ENCODE measurements at places on chromosomes 11 and 22.

GRCh38 chr11:3046641-3047040, 10.6 kb downstream of the CARS1 start:
- DNase-seq: no peak

DNA sequence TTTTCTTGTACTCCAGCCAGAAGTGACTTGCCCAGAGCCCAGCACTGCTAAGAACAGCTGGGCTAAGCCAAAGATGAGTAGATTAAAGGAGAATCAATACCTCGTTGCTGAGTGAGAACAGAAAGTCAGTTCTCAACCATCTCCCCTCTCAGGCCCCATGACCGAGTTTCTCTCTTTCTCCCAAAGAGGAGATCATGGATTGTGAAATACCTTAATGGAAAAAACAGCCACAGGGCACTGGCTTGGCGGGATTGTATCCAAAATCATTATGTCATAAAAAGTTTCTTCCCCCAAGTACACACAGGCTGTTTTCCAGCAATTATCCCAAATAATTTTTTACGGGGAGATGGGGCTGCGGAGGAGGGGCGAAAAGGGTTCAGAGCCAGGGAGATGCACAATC, 111.8 kb upstream of the TMEM45B start:
- DNase-seq: no peak

- no peak for DNase-seq
Measured at GRCh38 chr11:35927682-35928081, 16.2 kb upstream of the LDLRAD3 start.

GRCh38 chr11:21456186-21456585, 736.7 kb upstream of the ANO5 start:
- no peak for DNase-seq

DNA sequence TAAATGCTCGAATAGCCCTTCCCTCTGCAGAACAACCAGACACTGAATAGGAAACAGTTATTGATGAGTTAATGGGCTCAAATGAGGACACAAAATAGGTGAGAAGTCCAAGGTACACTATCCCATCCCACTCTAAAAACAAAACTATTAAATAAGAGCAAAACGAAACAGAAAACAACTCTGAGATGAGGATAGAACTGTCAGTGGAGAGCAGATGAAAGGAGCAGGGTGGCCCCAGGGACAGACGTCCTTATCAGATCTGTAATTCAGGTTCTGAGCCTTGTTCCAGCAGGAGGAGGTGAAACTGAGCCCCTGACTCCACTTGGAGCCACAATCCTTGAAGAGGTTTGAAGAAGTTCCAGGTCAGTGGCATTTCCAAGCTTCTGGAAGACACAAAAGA, 8.5 kb upstream of the SNX19 start:
- DNase-seq: no peak

GRCh38 chr11:78254268-78254667, 65.5 kb downstream of the USP35 start:
- no peak for DNase-seq

DNA sequence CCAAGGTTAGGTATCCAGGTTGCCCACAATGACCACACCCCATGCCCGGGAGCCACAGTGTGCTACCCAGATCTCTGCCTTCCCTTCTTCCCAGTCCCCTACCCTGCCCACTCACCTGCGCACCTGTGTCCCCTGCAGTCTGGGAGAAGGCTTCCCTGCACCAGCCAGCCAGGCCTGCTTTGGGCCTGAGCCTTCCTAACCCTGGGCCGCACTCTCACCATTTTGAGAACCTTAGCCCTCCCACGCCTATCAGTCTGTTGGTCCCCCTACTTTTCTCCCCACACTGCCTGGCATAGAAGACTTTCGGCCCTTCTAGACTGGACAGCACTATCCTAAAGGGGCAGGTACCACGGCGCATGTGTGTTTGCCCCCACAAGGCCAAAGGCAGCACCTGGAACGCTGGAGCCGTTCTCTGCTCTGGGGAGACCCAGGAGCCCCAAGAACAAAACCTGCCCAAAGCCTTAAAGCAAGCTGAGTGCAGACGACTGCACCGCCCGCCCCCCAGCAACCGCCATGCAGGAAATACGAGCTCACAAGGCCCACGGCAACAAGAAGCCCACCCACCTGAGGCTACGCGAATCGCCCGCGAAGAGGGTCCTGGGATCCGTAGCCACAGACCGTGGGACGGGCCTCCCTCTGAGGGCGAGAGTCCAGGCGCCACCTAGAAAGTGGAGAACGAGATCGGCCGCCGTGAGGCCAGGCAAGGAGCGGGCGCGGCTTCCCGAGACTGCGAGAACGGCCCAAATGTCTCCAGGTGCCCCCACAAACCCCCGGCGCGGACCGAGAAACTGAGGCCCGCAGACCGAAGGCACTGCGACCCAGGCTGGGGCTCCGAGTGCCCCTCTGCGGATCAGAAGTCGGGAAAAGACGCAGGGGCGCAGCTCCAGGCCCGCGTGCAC, 546 bp downstream of the GNB1L start:
- DNase-seq: peak; percentile 42

- peak; percentile 55 for DNase-seq
Measured at GRCh38 chr11:41254966-41255365, 204.5 kb downstream of the LRRC4C start.

GRCh38 chr11:30172883-30173311, 57.9 kb upstream of the FSHB start:
- DNase-seq: no peak

DNA sequence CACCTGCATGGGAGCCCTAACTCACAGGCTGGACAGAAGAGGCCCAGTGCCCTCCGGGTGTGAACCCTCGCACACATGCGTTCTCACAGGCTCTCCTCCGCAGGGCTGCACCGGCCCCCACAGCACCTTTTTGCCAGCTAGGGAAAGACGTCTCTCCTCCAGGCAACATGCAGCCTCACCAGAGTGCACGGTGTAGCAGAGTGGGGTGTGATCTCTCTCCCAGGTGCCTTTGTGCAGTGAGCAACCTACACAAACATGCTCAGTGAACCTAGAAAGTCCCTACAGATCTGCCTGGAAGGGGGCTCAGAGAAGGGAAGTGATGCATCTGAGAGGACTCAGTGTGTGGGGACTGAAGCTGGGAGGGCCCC, 3.7 kb upstream of the CARNS1 start:
- DNase-seq: no peak

- no peak for DNase-seq
Measured at GRCh38 chr11:28966951-28967350, 858.8 kb downstream of the METTL15 start.

- DNase-seq: no peak
Measured at GRCh38 chr11:15248749-15249148, 134.0 kb downstream of the INSC start.

DNA sequence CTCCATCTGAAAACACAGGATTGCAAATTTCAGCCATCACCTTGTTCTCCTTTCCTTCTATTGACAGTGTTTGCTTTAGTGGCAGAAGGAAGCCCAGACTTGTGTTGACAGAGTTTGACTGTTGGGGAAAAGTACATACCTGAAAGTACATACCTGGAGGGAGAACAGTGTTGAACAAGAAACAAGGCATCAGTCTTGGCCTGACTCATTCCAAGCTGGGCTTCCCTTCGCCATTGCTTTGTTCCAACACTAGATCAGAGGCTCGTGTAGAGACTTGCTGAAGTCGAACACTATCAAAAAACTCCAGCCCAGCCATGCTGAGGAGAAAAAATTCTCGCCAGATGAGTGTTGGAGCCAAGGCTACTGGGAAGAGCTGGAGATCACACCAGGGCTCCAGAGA, 133.4 kb downstream of the BBOX1 start:
- no peak for DNase-seq

DNA sequence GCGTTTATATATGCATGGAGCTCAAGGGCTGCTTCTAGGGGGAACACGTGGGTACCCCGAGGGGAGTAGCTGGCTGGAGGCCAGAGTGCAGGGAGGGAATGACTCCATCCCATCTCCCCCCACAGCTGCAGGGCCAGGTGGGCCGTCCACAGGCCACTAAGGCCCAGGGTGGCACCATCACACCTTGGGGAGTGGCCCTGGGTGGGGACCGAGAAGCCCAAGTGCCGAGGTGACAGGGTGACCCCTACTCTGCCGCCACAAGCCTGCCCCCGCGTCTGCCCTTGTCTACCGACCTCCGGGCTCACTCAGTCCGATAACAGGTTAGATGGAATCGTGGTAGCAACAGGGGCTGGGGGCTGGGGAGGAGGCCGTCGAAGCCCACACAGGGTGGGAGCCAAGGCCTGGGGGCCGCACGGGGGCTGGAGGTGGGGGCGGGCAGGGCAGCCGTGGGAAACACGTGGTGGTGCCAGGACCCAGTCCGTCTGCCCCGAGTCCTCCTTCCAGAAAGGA, 125.7 kb downstream of the KCNQ1OT1 start:
- DNase-seq: no peak

DNA sequence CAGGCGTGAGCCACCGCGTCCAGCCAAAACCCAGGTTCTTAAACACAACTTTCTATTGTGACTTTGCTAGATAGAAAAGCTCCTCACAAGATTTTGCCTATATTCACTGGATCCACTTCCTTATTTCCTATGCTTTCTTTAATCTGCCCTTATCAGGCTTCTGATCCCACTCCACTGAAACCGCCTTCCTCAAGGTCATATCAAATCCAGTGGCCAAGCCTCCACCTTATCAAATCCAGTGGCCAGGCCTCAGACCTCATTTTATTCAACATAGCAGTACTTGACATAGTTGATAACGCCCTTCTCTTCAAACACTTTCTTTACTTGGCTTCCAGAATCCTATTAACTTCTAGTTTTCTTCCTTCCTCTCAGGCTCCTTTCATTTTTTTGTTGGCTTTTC, 29.5 kb downstream of the DIXDC1 start:
- DNase-seq: no peak

- no peak for DNase-seq
Measured at GRCh38 chr11:126293726-126294125, 10.1 kb upstream of the DCPS start.

DNA sequence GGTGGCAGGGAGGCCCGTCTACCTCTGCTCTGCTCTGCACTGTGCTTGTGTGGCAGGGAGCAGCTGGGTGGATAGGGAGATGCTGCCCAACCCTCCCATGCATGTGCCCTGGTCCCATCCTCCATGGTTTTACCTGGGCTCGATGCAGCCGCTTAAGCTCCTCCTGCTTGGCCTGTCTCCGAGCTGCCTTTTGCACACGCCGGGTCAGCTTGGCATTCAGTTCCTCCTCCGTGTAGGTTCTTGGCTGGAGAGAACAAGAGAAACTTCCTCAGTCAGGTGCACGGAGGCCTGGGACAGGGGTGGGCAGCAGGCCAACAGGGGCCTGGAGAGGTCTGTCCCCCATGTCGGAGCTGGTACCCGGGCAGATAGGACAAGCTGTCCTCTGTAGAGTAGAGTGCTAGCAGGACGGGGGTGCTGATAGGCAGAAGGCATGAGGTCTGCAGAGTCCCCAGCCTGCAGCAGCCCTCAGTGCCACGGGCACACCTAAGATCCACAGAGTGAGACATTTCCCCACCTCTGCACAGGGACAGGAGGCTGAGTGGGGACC, 36.4 kb upstream of the BID start:
- no peak for DNase-seq

- no peak for DNase-seq
Measured at GRCh38 chr11:27055065-27055682, 14.6 kb downstream of the BBOX1 start.

DNA sequence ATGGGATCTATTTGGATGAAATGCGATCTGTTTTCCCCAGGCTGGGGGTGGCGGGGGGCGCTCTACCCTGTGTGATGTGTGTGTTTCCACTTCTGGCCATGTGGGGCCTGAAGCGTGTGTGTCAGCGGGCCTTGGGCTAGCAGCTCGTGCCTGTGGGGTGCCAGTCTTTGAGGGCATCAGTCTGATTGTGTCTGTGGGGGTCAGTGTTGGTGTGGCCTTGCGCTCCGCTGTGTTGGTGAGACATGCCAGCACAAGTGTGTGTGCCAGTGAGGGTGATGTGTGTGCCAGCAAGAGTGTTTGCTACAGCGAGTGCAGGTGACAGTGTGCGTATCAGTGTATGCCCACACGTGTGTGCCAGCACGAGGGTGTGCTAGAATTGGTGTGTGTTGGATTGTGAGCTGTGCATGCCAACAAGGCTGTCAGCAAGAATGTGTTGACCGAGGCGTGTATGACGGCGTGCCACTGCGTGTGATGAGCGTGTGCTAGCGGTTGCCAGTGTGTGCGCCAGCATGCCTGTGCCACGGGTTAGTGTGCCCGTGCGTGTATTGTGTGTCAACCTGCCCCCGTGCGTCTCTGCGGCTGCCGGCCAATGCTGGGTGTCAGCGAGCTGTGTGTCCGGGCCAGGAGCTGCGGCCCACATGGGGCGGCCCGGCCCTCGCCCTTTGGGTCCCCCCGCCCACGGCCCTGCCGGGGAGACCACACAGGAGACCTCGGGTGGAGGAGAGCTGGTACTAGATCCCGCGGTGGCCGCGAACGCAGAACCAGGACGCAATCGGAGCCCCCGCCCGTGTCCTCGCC, 519 bp downstream of the ARRB1 start:
- DNase-seq: no peak

DNA sequence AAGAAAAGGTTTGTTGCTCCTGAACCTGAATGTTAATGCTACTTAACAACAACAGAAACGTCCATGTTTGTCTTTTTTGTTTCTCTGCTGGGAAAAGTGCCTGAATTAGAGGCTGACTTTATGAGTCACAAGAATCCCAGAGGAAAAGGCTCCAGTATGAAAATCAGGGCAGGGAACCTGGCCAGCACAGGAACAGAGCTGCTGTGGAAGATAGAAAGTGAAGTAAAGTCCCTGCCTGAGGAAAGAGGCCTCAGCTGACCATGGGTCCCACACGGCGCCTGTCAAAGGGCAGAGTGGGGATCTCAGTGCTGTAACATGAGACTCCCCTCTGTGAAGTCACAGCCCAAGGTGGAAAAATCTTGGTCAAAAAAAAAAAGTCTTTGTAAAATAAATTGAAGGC, 632.3 kb upstream of the CCDC90B start:
- DNase-seq: no peak

DNA sequence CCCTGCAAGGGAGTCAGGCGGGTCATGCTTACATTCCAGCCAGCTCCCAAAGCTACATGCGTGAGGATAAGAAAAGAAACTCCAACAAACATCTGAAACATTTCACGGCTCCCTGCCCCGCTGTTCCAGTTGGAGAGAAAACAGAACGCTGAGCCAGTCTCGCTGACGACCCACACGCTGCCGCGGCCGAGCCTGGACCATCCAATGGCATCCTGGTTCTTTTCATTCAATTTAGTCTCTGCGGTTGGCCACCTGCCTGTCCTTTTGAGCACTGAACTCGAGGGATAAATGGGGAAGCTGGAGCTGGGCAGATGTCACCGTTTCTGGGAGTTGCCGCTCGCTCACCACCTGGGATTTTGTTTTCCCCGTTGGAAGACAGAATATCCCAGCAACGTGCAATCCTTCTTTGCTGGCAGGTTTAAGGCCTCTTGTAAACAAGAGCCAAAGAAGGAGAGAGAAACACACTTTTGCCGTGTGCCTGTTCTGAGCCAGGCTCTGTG, 45.3 kb upstream of the SHISAL1 start:
- no peak for DNase-seq

Measured in spinal cord (tissue), 10 donors.